NCI-H2029 (cell line): ENCODE measurements at places on chromosomes 7 and 10.

GRCh38 chr7:66321283-66321682 is 116.1 kb downstream of the TPST1 start:
- DNase-seq, result no peak

- no peak for DNase-seq
Measured at GRCh38 chr10:8616166-8616565, 561.7 kb downstream of the GATA3 start.

- no peak for DNase-seq
Measured at GRCh38 chr10:104424719-104425118, 71.1 kb downstream of the CFAP58 start.

DNA sequence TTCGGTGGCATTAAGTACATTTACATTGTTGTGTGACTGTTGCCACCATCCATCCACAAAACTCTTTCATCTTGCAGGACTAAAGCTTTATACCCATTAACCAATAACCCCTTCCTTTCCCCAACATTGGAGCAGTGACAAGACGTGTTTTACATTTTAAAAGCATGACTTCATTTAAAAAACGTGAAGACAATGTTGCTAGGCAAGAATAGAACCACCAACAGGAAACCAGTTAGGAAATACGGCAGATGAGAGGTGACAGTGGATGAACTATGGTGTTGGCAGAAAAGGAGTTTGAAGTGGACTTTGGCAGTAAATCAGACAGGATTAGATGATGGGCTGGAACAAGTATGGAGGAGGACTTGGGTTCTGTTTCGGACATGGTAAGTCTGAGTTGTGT is 17.0 kb downstream of the TMEM236 start:
- DNase-seq, result no peak
